ENCODE measurements at places on chromosomes 11 and 22. TPM values are rescaled to one million over a fixed set of nuclear protein-coding genes. Genes with fewer than 3 reads are reported as not detected.

DNA sequence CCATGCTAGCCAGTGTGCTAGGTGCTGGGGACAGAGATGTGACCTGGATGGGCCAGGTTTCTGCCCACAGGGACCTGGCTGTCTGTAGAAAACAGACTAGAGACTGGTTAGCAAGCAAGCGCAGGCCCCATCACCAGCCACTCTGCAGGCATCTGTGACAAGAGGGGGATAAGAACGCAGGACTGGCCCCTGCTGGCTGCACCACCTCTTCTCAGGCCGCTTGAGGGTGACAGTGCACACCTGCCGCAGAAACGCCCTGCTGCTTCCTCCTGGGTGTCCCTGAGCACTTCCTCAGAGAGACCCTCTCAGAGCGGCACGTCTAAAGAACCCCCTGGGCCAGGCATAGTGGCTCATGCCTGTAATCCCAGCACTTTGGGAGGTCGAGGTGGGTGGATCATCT lies 5.9 kb upstream of the PICK1 start:
- no peak for DNase-seq

DNA sequence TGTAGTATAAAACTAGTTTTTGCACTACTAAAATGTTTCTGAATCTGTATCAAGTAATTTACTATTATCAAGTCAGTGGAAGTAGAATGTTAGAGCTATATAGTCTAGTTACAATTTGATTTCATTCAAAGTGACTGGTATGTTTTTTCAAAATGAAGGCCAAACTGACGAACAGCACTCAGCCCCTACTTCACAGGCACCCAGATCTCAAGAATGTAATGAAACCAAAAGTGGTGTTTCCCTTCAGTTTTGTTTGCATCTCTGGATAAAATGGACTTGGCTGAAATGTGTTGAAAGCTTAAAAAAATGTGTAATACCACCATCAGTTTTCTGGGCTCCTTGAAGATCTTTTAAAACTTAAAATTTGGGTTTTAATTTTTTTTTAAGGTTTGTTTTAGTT lies 46.4 kb downstream of the QSER1 start:
- DNase-seq, result no peak

The SCUBE2 gene
- 3.1 TPM for total RNA-seq

- DNase-seq, result no peak
These were observed 1476.5 kb downstream of the TBC1D22A start for GRCh38 chr22:48238966-48239365.

The HTATIP2 gene
- total RNA-seq, result 87.9 TPM

DNA sequence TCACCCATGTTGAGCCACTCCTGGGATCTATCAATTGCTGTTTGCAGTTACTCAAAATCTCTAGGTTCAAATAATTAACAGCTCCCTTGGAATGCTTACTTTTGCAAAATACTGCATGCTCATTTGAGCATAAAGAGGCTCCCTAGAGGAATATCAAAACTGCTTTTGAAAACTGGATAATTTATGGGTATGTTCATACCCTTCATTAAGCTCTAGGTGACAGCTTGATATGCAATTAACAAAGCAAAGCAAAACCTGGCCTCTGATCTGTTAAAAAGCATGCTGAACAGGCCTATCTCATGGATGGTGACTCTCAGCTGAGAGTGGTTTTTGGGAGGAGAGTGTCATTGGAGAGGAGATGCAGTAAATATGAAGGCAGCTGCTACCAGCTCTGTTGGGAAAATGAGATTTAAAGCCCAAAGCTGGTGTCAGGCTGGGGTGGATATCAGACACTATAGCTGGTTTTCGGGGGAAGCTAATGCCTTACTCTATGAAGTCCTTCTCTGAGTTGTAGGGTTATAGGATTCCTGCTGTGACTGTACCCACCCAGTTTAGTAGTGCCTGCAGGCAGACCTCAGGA lies 110.9 kb downstream of the RASSF10 start:
- DNase-seq, result no peak

The MRPL11 gene
- total RNA-seq, result 206 TPM

GRCh38 chr11:58994171-58994570 lies 54.9 kb downstream of the GLYATL1 start:
- DNase-seq, result no peak

DNA sequence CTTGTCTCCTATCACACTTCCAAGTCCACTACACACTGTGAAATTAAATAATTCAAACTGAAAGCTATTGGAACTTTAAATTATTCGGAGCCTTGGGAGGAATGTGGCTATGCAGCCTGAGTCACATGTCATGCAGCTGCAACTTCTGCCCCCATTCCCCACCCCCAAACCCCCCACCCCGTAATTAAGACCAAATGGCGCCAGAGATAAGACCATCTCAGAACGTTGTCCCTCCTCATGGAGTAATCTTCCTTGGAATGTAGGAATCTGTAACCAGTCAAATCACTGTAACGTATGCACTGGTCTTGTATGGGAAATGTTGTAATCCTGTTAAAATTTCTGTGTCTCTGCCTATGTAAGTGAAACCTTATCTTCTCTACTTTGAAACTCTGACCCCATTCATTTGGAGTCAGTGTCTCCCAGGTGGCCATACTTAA lies 37.0 kb downstream of the GAB2 start:
- DNase-seq, result peak; percentile 80

Data from Caco-2 (cell line).